HuH-7.5 (cell line): ENCODE measurements at places on chromosomes 4 and X.

- DNase-seq: no peak
Measured at GRCh38 chr4:122710434-122711308, 21.8 kb upstream of the BBS12 start.

DNA sequence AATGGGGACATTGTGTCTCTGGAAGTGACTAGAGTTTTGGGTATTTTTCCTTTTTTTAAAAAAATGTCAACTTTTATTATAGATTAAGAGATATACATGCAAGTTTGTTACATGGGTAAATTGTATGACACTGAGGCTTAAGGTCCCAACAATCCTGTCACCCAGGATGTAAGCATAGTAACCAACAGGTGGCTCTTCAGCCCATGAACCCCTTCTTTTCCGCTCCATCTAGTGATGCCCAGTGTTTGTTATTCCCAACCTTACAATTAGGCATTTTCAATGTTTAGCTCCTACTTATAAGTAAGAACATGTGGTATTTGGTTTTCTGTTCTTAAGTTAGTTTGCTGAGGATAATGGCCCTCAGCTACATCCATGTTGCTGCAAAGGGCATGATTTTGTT lies 102.7 kb downstream of the GRID2 start:
- DNase-seq: no peak

GRCh38 chrX:100409610-100410590 lies at the start of gene PCDH19:
TSS of gene PCDH19 (minus strand) at chrX:100410273. CDS start at chrX:100408597, 1,676 bp downstream.
- peak; percentile 87 for DNase-seq

GRCh38 chr4:184292877-184293276 lies 75.2 kb upstream of the ENPP6 start:
- no peak for DNase-seq

- no peak for DNase-seq
Measured at GRCh38 chrX:149898554-149898953, 17.6 kb downstream of the MAGEA8 start.

- DNase-seq: no peak
Measured at GRCh38 chrX:45903781-45904201, 641.4 kb downstream of the ZNF674 start.

DNA sequence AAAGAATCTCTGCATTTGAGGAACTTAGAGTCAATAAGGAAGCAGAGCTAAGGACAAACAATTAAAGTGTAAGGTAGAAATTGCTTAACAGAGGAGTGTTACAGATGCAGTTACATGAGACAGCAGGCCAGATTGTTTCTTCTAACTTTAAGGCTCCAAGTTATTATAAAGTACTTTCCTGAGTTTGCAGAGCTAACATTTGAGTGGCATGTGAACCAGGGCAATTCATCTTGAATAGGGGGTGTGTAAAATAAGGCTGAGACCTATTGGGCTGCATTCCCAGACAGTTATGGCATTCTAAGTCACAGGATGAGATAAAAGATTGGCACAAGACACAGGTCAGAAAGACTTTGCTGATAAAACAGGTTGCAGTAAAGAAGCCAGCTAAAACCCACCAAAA lies 7.6 kb upstream of the LNX1 start:
- no peak for DNase-seq

DNA sequence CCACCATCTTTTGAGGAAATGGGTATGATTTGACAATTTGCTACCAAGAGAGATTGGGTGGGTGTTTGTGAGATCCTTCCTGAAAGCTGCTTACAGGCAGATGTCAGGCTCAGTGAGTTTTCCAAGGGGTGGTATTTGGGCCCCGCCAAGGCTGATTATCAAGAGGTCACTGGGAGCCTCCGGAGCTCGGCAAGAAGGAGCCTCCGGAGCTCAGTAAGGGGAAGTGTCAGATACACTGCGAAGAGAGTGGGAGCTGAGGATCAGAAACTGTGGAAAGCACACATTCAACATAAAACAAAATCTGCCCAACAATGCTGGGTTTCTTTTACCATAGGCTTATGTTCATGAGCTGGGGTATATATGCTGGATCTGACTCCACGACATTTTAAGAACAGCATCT lies 714 bp downstream of the RTL3 start:
- no peak for DNase-seq

DNA sequence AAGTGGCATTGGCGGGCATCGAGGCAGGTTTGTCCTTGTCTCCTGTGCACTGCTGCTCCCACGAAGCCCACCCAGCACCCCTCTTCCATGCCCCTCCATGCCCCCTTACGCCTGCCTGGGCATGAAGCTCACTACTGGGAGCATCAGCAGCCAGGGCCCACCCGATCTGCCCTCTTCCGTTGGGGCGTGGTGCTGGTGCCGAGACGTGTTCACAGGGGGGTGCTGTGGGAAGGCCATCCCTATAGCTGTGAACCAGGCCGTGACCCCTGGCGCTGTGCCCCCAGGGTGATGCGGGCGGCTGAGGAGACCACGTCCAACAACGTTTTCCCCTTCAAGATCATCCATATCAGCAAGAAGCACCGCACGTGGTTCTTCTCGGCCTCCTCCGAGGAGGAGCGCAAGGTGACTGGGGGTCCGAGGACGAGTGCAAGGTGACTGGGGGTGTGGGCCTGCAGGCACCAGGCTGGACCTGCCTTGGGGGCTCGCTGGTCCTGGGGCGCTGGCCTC lies 19.3 kb upstream of the ADD1 start:
- no peak for DNase-seq

DNA sequence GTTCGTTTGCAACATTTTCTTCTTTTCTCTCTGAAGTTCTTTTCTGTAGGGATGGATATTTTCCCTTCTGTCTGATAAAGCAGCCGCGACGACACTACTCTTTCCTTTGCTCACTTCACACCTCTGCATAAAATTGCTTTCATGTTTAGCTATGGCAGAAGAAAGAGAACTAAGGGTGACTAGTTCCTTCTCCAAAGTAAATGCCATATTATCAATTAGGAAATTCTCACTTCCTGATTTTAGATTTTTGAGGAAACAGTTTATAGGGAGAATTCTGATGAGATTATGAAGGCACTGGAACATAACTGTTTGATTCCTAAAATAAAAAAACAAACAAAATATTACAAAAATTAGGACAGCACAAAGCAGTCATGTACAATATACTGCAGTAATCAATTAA lies 29.2 kb downstream of the FANCB start:
- no peak for DNase-seq

DNA sequence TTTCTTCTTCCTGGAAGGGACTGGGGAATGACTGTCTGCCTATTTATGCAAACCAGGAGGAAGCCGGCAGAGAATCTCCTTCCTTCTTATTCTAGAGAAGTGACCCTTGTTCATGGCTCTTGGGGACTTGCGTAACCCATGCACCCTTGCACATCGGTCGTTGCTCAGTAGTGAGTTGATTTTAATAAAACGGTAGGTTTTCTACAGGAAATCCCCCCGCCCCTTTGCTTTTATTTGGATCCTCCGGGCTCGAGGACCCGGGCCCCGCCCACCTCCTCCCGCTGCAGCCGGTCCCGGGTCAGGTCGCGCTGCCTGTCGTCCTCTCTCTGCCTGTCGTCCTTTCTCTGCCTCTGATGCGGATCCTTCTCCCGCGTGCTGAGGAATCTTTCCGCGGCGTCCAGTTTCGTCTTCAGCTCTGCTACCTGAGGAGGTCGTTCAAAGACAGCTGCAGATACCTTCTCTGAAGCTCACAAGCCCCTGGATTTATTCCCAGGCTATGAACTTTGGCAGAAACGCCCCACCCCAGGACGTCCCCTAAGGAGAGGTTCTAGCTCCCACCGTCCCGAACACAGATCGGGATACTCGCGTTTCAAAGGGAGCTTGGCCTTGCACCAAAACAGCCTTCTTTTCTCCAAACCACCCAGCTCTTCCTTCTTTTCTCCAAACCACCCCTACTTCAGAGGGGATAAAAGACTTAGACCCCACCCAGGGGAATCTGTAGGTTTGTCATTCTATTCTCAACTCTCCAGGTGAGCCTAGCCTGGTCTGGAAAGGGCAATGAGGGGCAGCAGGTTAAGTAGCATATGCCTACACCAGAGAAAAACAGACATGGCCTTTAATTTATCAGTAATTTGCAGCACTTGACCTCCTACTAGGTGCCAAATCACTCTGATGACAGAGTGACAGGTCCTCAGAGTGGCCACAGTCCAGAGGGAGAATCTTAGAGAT lies 7.0 kb downstream of the TNIP3 start:
- no peak for DNase-seq

- DNase-seq: no peak
Measured at GRCh38 chr4:128385683-128386304, 98.2 kb upstream of the PGRMC2 start.

GRCh38 chr4:125624951-125625350 lies 310.2 kb downstream of the FAT4 start:
- no peak for DNase-seq

DNA sequence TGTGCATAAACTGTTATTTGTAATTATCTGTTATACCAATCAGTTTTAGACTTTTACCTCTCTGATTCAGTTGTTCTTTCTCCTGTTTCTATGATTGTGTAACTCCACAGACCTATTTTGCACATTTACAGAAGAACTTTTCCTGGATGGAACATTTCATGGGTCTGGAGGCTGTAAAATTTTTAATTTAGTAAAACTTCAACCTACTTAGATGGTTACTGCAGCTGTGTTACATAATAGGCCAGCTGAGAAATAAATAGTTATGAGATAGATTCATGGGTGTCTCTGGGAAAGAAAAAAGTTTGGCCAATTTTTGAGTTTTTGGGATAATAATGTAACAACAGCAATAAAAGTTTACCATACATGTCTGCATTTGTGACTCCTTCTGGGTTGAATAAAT lies 253.5 kb downstream of the ARHGAP24 start:
- no peak for DNase-seq

- DNase-seq: no peak
Measured at GRCh38 chr4:3263876-3264193, 14.9 kb downstream of the MSANTD1 start.

DNA sequence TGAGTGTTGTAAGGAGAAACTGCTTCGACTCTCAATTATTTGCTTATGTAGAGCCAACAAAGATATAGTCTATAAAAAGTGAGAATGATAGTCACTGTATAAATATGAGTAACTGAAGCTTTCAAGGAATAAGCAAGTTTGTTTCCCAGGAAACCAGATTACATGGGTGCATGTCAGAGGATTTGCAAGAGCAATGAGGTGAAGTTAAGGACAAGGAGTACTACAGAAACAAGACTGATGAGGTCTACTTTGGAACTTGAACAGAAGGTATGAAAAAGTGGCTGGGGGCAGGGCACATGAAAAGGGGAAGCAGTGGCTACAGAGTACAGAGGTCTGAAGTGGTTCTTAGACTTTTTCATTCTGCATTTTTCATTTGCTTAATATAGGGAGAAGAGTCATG lies 321.0 kb upstream of the CXXC4 start:
- no peak for DNase-seq

DNA sequence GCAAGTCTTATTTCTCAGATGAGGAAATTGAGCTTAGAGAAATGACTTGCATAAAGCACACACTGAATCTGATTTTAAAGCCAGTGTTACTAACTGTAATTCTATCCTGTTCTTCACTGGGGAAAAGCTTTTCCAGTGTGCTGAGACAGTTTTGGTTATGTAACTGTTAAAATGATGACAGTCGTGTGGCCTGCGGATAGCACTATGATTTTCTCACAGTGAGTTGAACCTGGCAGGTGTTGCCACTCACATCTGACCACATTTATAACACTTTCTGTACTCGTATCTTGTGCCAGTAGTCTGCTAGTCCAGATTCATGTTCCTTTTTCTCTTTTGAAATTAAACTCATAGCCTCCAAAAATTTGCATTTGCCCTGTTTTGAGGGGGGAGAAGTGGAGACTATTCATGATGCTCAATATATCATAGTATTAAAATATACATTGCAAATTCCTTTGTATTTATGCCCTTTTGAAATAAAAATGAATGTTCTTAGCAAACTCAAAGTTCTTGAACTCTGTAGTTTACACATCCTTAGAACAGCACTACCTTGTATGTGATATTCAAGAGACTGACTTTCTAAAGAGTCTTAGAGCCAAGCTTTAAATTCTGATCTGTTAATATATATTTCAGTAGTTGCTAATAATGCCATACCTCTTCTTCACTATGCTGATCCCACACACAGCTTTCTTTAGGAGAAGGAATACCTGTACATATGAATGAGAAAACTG lies 132.3 kb downstream of the PDLIM5 start:
- DNase-seq: no peak

- DNase-seq: no peak
Measured at GRCh38 chr4:81506731-81507130, 35.0 kb upstream of the RASGEF1B start.

- no peak for DNase-seq
Measured at GRCh38 chr4:86965019-86965976, 30.5 kb downstream of the AFF1 start.

- DNase-seq: no peak
Measured at GRCh38 chrX:13142891-13143290, 98.5 kb upstream of the FAM9C start.

- no peak for DNase-seq
Measured at GRCh38 chrX:7146703-7147412, 654 bp upstream of the STS start.

- DNase-seq: no peak
Measured at GRCh38 chrX:109614951-109615350, 10.0 kb downstream of the KCNE5 start.

DNA sequence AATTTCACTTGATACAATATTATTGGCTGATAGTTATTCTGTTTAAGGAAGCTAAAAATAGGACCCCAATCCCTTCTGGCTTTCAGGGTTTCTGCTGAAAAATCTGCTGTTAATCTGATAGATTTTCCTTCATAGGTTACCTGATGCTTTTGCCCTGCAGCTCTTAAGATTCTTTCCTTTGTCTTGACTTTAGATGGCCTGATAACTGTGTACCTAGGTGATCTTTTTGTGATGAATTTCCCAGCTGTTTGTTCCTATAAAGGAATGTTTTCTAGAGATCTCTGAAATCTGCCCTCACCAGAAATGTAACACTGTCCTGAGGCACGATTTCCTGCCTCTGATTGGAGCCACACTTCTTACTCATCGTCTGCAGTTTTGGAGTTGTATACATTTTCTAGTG lies 69.4 kb upstream of the PRDM5 start:
- no peak for DNase-seq

DNA sequence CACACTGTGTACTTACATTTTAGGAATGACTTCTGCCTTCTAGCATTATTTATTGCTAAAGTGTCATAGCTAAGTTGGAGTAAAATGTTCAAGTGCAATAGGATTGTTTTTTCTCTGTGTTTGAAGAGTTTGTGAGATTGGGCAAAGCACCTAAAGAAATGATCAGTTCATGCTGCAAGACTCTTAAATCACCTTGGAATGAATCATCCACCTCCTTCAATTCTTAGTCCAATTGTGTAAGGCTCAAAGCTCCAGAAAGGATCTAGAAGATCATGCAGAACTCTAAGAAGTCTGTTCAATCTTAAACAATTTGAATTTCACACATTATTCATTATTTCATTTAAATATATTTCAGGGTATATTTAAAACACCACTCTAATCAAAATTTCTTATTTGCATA lies 137.1 kb downstream of the AMELX start:
- no peak for DNase-seq

DNA sequence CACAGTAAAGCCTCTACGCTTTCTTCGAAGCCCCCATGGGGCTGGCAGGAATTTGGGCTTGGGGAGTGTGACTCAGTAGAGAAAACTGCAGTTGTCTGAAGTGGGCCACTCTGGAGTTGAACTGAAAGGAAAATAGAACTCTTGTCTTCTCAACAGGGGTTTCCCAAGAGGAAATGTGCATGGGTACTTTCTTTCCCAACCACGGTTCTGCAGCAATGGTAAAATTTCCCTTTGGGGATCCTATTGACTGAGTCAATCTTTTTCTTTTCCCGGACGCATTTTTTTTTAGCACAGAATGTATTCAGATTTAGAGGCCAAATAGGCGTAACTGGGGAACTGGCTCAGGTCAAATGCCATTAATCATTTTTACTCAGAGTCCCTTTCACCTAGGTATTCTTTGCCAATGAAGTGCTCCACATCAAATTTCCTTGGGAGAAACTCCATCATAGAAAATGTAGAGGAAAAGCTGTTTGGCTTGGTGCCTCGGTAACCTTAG lies 269.3 kb downstream of the STIM2 start:
- DNase-seq: no peak
